CMK (cell line): ENCODE measurements at places on chromosomes 7 and 10.

DNA sequence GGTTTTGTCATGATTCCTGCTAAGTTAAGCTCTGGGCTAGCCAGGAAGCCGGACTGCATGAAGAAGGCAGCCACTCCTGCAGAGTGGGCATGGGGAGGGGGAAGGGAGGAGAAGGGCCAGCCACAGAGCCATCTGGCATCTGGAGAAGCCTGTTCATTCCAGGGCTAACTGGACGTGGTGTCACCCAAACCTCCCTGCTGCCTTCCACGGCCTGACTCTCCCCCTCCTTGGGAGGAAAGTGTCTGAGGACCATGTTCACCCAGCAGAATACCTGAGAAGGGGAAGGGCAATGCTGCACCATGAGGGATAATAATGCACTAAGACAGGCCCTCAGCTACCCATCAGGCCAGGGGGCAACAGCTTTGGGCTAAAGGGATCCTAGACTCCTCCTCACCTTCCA, 15.4 kb downstream of the AQP1 start:
- no peak for DNase-seq

DNA sequence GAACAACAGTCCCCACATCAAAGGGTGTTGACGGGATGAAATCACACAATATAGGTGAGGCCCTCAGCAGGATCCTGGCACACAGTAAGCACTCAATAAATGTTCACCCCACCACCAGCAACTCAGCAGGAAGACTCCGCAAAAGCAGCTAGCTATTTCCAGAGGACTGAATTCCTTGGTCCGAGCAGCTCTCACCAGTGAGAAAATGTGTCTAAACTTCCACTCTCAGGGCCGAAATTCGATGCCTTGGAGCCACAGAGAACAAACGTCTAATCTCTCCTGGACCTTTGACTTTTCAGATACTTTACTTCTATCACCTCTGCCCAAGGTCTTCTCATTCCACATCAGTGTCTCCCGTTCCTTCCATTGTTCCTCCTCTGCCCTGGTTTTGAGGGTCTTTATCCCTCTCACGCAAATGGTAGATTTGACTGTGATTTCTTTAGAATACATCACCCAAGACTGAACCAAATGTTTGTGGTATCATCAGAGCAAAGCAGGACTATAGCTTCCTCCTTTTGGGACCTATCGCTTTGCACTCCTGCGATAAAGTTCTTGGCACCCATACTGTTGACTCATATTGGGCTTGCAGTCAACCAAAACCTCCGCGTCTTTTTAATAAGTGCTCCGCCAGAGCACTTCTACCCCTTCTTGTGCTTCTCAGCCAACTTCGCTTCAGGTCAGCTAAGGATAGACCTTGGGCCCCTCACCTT, 903 bp upstream of the NT5C2 start:
- no peak for DNase-seq

DNA sequence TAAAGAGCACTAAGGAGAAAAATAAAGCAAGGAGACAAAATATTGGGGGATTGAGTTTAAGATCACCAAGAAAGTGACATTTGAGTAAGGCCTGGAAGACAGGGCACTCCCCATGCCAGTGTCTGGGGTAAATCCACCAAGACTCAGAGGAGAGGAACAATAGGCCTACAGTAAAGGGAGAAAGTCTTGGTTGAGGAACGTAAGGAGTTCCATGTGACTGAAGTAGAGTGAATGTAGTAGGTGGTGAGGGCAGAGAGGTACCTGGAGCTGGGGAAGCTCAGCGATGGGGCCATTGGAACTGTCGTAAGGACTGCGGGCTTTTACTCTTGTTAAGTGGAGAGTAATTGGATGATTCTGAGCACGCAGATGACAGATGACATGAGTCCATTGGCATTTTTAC, 69.4 kb downstream of the CPED1 start:
- DNase-seq = no peak

DNA sequence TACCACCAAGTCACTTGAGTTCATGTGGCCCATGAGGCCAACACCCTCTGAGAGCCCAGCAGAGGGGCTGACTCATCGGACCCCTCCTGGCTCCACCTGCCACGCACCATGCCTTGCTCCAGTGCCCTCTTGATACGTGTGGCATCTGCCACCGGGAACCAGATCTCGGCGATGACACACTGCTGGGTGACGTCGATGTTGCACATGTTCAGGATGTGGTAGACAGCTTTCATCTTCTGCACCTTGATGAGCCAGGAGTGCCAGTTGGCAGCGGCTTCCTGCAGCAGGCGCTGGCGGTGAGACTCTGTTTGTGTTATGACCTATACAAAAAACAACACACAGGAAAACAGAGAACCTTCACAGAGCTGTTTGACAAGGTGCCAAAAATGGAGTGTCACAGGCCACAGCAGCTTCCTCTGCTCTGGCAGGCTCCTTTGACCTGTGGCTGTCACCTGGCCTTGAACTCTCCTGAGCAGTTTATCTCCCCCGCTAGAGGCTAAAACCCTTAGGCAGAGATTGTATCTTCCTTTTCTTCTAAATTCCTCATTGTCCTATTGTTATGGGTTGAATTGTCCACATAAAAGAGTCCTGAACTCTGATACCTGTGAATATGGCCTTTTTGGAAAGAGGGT, 45.2 kb upstream of the TMEM213 start:
- DNase-seq = no peak

DNA sequence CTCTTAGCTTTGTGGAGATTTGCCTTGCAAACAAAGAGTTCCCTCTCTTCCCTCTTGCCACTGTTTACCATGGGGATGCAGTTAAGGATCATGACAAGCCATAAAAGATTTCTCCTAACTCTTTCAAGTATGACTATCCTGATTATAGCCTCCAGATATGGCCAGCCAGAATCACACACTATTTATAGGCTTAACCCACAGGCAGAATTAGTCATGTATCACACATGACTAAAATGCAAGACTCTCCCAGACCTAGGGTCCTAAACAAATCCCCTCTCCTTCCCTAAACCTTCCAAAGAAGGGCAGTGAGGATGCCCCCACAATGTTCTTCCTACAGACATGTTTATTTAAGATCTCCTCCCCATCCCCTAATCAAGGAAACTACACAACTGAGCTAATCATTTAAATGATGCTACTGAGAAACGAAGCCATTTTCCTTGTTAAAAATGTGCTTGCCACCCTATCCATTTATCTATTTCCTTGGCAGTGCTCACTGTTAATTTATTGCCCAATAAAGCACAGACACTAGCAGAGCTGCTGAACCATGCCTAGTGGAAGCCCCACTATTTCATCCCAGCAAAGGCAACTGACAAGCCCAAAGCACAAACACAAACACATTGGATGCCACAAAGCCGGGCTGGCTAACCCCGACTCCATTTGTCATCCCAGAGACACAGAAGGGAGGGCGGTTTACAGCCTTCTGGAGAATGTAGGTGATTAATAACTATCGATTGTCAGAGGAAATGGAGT, 363.4 kb downstream of the KCNMA1 start:
- DNase-seq = no peak

GRCh38 chr7:101362334-101363195, at the start of gene COL26A1:
Gene COL26A1, plus strand, starts transcription at chr7:101362875. Its CDS starts 158 bp downstream, at chr7:101363033.
- no peak for DNase-seq

DNA sequence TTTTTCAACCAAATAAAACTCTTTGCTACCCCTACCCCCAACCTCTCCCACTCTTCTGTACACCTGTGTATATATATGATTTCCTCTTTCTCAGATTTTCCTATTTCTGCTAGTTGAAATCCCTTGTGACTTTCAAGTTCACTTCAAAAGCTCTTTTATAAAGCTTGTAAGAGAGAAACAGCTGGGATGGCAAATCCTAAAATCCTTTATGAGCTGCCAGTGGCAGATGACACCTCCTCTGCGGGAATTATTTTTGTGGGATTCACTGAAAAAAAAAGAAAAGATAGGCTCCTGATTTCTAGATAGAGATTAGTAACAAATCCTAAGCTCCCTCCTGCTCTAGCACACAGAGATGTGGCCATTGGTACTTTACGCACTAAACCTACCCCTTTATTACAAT, 92.9 kb downstream of the AHR start:
- no peak for DNase-seq
